NCI-H146 (cell line): ENCODE measurements at places on chromosomes 7 and 10.
A peak's percentile ranks its signal among the peaks of the same experiment; 100 is the strongest.

GRCh38 chr10:33229252-33229948, 105.1 kb downstream of the NRP1 start:
- DNase-seq: no peak

DNA sequence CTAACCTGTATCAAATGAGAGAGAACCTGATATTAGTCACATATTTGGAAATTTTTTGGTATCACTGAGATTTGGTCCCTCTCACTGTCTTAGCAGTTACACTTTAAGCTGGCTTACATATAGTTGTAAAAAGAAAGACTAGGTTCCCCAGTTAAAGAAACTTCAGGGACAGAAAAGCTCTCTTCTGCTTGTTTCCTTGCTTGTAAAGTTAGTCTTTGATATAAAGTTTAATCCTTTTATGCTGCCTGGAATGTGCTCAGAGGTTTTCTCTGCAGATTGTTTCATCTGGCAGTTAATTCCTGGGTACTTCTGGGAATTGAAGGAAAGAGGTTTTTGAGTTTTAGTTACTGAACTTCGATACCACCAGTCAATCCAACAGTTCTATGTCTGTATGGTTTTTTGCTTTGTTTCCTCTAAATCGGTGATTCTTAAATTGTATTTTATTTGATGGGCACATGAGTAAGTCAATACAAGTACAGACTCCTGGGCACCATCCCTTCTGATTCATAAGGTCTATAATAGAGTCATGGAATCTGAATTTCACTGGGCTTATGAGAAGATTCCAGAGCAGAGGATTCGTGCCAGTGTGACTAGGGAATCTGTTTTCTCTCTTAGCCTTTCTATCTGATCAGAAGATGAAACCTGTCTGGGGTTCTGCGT, 1080.9 kb upstream of the C7orf33 start:
- no peak for DNase-seq

GRCh38 chr7:151697942-151698341, 178.2 kb upstream of the RHEB start:
- DNase-seq: no peak

- DNase-seq: no peak
Measured at GRCh38 chr7:50400114-50400513, 50.0 kb downstream of the FIGNL1 start.

DNA sequence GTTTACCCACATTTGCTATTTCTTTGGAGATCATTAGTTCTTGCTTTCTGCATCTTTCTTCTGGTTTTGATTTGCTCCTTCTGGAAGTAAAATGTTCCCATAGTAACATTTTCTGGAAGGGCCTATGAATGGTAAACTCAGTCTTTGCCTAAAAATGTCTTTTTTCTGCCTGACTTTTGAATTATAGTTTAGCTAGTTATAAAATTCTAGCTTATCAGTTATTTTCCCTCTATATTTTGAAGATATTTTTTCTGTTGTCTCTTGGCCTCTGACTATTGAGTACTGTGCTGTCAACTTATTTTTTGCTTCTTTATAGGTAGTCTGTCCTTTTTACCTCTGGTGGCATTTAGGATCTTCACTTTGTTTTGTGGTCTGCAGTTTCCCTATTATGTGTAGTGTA, 21.6 kb upstream of the MTURN start:
- DNase-seq: no peak

GRCh38 chr10:117442521-117442920, 67.3 kb upstream of the PDZD8 start:
- no peak for DNase-seq

- no peak for DNase-seq
Measured at GRCh38 chr7:40506158-40506557, 371.4 kb downstream of the SUGCT start.

- no peak for DNase-seq
Measured at GRCh38 chr10:70791386-70792039, 6.3 kb upstream of the TBATA start.

- DNase-seq: no peak
Measured at GRCh38 chr10:125199270-125199669, 38.9 kb upstream of the CTBP2 start.

DNA sequence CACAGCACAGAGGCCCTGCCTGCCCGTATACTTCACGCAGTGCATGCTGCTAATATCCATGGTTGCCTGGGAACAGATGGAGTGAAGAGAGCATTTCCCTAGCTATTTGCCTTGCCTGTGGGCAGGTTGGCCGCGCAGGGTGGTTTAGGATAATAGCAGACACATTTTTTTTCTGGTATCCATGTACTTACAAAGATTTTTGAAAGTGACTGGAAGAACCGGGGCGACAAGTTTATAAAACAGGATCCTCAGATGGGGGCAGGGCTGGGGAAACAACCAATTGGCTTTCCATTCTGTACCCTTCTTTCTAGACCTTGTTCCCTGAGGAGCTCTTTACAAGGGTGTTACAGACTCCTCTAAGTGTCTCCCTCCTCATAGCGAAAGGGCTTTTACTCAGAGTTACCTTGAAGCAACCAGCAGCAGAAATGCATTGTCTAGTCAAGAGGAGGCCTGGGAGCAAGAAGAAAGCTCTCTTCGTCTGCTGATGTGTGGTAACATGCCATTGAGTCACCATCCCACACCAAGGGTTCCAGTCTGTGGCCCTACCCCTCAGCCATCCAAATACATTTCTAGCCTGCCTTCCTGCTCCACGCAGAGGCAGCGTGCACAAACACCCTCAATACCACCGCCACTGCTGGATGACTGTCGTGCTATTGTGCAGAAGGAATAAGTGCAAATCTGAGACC, 31.5 kb downstream of the MTURN start:
- peak; percentile 4 for DNase-seq

DNA sequence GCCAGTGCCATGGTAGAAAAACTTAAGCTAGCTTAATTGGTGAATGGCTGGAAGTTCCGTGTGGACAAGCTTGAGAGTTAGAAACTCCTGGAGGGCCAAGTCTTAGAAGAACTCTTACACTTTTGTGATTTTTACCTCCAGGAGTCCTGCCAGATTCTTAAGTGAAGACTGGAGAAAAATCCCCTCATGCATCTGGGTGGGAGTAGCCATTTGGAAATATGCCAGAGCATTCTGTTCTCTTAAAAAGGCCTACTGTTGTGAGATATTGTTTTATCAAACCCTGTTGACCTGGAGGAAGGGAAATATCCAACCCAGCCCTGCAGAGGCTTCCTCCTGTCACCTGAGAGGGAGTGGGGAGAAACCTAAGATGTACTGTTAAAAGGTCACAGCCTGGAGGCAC, 17.6 kb upstream of the MCM10 start:
- no peak for DNase-seq

DNA sequence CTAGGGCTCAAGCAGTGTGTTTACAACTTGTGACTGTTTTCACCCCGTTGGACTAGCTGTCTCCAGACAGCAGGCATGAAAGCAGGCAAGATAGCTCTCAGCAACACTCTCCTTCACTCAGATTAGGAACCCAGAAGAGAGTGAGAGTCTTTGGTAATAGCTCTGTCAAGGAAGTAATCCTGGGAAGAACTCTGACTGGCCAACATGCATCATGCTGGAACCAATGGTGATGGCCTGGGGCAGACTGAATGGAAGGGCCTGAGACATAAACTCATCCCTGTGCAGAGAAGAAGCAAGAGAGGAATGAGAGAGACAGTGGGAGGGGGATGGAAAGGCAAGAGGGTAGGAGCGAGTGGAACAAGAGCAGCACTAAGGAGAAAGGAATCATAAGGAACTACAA, 48.9 kb downstream of the AKR1D1 start:
- DNase-seq: no peak

GRCh38 chr7:129557686-129558481, 53.6 kb upstream of the NRF1 start:
- DNase-seq: peak; percentile 71

- no peak for DNase-seq
Measured at GRCh38 chr10:63528084-63528744, 7.0 kb downstream of the REEP3 start.

GRCh38 chr10:35379226-35380137, 43.2 kb downstream of the CCNY start:
- DNase-seq: no peak

- no peak for DNase-seq
Measured at GRCh38 chr7:24229481-24230226, 54.3 kb upstream of the NPY start.

GRCh38 chr7:150830937-150831336, 21.4 kb upstream of the AOC1 start:
- DNase-seq: peak; percentile 99
